ENCODE measurements at places on chromosomes 3 and 15.
A peak's percentile ranks its signal among the peaks of the same experiment; 100 is the strongest.

GRCh38 chr15:82177291-82178010 lies 85.1 kb downstream of the EFL1 start:
- DNase-seq: no peak

- no peak for DNase-seq
Observed at GRCh38 chr3:50238549-50239026, 2.6 kb downstream of the GNAI2 start.

DNA sequence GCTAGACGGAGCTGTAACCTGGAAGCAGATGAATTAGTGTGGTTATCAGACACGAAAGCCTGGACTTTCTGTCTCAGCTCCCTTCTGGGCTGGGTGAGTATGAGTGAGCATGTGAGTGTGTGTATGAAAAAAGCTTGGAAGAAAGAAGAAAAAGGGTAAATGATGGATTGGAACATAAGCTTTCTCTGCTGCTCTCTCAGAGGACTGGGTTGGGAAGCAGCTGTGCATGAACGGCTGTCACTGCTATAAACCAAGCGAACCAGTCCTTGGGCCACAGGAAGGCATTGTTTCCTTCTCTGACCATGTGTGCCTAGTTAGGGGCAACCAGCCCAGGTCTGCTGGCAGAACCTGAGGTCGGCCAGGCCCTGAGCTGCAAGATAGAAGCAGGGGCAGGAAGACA lies 37.0 kb downstream of the UMPS start:
- DNase-seq: no peak

- no peak for DNase-seq
Observed at GRCh38 chr3:127546970-127547733, 43.4 kb downstream of the TPRA1 start.

- peak; percentile 11 for DNase-seq
Observed at GRCh38 chr3:113140876-113141275, 70.5 kb upstream of the BOC start.

- no peak for DNase-seq
Observed at GRCh38 chr3:174355505-174355904, 503.6 kb upstream of the NAALADL2 start.

GRCh38 chr3:65526656-65527055 lies 512.1 kb downstream of the MAGI1 start:
- no peak for DNase-seq

GRCh38 chr3:133475245-133476010 lies 75.6 kb downstream of the BFSP2 start:
- DNase-seq: peak; percentile 51

- no peak for DNase-seq
Observed at GRCh38 chr3:184635126-184635525, 73.5 kb downstream of the EPHB3 start.

GRCh38 chr3:47365213-47366153 lies 15.3 kb upstream of the PTPN23 start:
- DNase-seq: no peak

GRCh38 chr15:38460543-38460942 lies 6.6 kb downstream of the FAM98B start:
- no peak for DNase-seq

- DNase-seq: no peak
Observed at GRCh38 chr3:130779486-130779885, 32.9 kb upstream of the PIK3R4 start.

DNA sequence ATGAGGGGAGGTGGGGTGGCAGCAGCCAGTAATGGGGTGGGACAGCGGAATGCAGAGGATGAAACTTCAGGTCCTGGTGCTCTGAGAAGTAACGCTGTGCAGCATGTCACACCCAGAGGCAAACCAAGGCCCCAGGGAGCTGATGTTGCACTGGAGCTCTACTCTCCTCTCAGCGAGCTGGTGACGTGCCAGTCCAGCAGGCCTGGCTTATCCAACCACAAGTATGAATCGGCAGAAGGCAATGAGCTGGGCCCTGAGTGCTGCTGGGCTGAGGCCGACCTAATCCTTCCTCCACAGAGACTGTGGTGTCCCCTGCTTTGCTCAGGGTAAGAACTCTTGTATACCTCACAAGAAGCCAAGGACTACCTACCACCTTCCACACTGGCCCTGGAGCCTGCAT lies 30.5 kb downstream of the CD86 start:
- no peak for DNase-seq

DNA sequence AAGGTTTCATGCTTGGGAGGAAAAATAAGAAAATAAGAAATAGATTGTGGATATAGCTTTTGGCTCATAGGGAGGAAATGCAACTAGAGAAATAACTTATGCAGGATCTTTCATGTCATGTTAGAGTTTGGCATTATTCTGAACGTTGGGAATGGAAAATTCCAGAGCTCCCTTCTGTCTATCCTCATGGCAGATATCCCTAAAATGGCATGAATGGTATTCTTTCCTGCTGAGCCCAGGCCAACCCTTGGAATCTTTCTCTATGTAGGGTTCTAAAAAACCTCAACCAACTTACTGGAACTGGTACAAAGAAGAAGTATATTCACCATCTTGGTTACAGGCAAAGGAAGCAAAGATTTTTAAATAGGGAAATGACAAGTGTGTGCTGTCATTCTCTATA lies 212.5 kb downstream of the CHST2 start:
- no peak for DNase-seq

DNA sequence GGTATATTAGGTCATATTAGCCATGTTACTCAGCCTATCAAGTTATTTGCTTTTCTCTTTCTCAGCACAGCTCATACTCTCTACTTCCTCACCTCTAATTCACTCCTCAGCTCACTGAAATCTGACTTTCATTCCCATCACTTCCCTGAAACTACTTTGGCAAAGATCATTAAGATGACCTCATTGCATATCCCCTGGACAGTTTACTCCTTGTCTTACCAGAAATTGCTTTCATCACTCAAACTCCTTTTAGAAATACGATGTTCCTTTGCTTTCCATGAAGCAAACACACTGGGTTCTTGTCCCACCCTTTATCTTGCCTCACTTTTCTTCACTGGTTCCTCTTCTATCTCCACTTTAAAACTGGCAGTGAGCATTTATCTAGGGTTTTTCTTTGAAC lies 354.4 kb downstream of the TUSC7 start:
- no peak for DNase-seq

GRCh38 chr15:65862682-65863081 lies 6.6 kb upstream of the RAB11A start:
- DNase-seq: peak; percentile 71

DNA sequence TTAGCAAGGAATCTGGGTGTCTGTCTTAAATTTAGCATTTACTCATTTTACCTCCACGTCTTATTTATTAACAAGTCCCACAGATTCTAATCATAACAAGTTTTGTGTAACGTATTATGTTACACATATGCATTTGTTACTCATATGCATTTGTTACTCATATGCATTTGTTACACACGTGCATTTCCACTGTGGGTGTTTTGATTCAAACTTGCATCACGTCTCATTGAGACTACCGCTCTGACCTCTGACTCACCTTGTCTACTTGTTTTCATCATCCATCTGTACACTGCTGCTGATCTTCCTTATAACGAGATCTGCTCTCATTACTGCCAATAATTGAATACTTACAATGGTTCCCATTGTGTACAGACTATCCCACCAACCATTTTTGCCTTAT lies 1141.4 kb downstream of the TBL1XR1 start:
- DNase-seq: no peak

DNA sequence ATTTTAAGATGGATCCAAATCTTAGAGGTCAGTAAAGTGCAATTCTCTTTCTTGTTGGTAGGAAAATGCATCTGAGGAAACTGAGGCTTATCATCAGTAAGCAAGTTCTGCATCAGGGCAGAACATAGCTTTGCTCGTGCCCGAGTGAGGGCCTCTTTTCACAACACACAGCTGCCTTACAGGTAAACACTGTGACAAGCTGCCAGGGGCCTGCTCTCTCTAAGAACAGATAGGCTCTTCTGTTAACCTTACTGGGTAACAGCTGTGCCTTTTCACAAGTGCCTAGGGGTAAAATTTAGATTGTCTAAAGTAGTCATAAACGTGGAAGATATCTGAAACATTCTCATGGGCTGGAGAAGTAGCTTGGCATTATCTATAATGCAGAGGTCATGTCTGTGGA lies 118.1 kb downstream of the C3orf38 start:
- no peak for DNase-seq

DNA sequence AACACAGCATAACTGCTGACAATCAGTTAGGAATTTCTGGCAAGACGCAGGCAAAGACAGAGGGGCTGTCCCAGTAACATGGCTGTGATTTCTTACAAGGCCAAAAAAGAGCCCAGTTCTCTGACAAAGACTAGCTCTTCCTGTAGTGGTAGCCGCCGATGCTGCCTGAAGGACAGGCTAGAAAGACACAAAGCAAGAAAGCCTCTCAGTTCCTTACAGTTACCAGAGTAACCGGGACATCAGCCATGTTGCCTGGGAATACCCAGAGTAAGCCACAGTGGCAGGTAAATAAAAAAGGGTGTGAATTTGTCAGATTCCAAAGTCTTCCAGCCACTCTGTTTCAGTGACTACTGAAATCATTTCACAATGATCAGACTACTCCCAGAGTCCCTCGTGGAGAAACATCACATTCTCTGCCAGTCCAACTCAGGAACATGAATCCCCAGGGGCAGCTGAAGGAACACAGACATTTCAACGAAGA lies 493.6 kb upstream of the ADAMTS9 start:
- no peak for DNase-seq

DNA sequence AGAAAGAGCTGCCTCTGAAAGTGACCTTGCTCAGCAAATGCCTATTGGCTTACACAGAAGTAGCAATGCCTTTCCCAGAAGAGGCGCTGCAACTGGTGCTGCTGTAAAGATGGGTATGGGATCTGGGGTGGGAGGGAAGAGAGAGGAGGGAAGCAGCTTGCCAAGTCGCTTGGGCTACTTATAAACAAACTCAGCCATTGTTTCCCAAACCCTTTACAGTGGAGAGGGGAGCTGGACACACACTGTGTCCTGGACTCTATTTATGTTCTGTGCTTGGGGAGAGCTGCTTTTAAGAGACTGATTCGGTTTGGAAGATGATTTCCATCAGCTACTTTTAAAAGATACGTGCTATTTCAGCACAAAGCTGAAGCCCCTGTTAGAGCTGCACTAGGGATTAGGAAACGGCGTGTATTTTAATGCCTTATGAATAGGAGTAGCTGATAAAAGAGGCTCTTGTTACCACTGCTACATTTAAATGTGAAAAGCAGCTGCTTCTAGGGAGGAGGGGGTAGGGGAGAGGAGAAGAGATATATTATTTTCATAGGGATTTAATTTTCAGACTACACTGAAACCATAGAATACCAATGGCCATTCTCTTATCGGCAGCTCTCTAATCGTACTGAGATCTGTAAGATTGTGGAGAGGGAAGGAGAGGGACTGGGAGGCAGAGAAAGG lies 440.6 kb downstream of the MCTP2 start:
- DNase-seq: no peak

DNA sequence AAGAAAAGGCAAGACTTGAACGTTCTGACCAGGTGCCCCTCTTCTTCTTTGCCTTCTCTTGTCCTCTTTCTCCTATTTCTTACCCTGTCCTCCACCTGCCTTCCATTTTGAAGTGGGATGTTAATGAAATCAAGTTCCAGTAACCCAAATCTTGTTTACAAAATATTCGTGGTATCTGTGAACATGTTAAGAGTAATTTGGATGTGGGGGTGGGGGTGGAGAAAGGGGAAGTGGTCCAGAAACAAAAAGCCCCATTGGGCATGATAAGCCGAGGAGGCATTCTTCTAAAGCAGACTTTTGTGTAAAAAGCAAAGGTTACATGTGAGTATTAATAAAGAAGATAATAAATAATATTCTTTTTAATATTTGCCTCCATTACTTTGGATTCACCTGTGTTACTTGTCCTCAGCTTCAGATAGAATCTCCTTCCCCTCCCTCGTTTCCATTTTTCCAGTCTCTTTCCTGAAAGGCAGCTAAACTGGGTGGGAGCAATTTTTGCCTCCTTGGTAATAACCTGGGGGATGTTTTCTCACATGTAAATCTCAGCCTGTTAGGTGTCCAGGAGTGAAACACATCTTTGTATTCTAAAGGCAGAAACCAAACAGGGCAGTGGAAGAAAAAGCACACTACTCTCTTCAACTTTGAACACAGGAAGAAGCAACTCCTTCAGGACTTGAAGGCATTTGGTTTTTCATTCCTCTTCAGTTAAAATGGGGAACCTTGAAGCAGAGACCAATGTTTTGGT lies 3.2 kb downstream of the CHST2 start:
- no peak for DNase-seq

GRCh38 chr3:76566904-76567303 lies 473.0 kb upstream of the ROBO2 start:
- no peak for DNase-seq

- no peak for DNase-seq
Observed at GRCh38 chr15:49059491-49059890, 13.2 kb upstream of the SECISBP2L start.

DNA sequence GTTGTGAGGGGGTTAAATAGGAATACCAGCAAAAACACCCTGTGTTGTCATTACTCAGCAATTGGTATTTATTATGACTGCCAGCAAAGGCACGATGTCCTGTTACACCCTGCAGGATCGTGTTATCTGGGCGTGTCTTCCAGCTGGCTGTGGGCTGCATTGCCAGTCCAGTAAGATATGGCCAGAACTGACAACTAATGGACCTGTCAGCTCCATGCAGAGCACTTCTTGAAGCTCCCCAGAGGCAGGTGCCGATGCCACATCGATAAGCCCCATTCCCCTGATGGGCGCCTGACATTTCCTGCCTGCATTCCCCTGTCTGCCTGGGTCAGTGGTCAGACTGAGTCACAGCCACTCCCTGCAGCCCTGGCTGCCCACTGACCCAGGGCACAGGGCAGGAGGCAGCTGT lies 79.7 kb upstream of the RASGRF1 start:
- no peak for DNase-seq

DNA sequence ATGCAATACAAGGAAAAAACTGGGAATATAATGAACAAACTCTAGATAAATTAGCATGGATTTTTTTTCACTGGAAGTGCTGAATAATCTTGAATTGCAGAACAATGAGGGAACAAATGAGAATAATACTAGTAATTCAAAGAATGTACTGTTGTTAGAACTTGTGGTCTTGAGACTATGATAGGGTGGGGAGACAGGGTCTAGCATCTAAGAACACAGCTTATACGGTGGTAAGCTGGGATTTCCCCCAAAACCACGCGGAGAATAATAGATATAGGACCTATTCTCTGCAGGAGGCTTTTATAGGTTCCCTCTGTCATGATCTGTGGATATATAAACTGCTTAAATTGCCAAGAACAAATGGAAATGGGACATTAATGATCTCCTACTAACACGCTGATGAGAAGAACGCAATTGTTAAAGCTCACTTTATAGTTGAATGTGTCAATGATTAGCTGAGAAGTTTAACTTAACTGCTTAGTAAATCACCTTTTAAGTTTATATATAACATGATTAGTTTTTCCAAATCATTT lies 692.3 kb downstream of the ZPLD1 start:
- DNase-seq: no peak

- no peak for DNase-seq
Observed at GRCh38 chr15:42507514-42507913, 12.1 kb downstream of the SNAP23 start.

DNA sequence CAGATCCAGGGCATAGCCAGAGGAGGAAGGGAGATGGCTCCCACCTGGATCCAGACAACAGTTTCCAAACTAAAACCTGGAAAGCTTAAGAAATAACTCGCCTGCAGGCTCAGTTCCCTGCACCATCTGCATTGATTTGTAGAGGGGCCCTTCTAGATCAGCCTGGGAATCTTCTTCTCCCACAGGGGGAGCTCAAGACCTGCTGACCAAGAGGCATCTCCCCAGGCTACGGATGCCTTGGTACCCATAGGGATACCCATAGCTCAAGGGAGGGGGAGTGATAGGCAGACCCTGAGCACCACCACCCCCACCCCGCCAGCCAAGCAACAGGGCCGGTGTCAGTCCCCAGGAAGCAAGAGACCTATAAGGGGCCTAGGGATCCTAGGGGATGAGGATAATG lies 28.0 kb upstream of the DCLK3 start:
- peak; percentile 21 for DNase-seq

- DNase-seq: no peak
Observed at GRCh38 chr3:194023501-194024280, 112.3 kb upstream of the HES1 start.

Data from activated T-cell treated with anti-CD3 and anti-CD28 coated beads, Interleukin-2, amount 50 U/mL, for 72 hours (primary cell).